ENCODE measurements at places on chromosomes 1 and 21. TPM values are rescaled to one million over a fixed set of nuclear protein-coding genes. Genes with fewer than 3 reads are reported as not detected.

DNA sequence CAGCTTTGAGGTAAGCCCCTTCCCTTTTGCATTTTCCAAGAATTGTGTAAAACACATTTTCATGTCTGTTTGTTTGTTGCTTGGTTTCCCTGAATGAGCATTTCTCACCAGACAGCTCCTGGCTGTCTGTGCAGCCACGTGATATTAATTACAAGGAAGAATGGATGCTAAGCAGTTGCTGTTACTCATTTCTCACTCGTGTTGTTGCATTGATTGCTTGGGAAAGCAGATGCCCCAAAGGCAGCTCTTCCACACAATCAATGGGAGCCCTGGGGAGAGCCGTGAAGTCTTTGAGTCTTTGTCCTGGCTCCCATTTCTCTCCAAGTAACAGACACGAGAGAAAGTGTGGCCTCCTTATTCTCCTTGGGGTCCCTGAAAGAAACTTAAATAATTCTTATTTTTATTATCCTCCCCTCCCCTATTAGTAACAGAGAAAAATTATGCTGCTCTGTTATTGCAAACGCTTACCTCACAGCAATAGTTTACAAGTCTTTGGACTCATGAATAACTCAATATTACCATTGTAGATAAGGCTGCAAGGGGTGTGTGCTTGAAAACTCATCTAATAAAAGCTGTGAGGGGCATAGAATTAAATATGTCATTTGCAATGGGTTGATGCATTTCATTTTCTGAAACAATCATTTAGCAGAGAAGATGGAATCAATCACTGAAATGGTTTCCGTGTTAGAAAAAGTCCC, 127.7 kb upstream of the CAMK1G start:
- no peak for DNase-seq

DNA sequence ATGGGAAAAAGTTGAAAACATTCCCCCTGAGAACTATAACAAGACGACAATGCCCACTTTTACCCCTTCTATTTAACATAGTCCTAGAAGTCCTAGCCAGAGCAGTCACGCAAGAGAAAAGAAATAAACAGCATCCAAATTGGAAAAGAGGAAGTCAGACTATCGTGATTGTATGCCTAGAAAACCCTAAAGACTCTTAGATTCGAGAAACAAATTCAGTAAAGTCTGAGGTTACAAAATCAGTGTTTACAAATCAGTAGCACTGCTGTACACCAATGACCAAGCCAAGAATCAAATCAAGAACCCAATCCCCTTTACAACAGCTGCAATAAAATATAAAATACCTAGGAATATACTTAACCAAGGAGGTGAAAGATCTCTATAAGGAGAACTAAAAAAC, 72.4 kb downstream of the POU2F1 start:
- DNase-seq: no peak

Gene ACTA1
- 1,694 TPM for total RNA-seq

DNA sequence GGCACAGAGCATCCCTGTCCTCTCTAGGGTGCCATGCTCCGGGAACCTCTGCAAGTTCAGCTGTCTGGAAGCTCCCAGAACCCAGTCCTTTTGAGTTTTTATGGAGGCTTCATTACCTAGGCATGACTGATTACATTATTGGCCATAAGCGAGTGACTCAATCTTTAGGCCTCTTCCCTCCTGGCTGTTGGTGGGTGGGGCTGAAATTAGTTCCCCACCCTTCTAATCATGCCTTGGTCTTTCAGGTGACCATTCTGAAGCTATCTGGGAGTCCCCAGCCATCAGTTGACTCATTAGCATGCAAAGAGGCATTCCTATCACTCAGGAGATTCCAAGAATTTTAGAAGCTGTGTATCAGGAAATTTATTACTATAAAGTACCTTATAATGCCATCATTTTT, 46.6 kb downstream of the WLS start:
- DNase-seq: no peak

Gene YTHDF2
- 37.9 TPM for total RNA-seq

GRCh38 chr21:40049031-40049930, 182.0 kb downstream of the PCP4 start:
- DNase-seq: no peak

Gene CYP4A11
- not detected for total RNA-seq

Gene OR2L8
- total RNA-seq: not detected

- no peak for DNase-seq
Measured at GRCh38 chr1:48007047-48007446, 9.9 kb upstream of the TRABD2B start.

Gene KPRP
- not detected for total RNA-seq

DNA sequence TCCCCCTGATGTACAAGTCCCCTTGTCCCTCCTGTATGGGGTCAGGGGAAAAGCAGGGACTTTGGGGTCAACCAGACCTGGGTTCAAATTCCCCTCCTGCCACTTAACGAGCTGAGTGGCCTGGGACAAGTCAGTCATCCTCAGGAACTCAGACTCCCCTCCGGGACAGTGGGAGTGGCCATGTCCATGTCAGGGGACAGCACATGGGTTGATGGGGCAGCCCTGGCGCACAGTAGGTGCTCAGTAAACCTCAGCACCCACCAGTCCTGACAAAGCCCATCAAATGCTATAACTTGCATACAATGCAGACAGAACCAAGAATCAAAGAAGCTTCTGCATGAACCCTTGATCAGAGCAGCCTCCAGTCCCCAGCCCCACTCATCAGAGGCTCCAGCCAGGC, 30.0 kb downstream of the MATN1 start:
- DNase-seq: no peak

Gene TTLL7
- 3.7 TPM for total RNA-seq

DNA sequence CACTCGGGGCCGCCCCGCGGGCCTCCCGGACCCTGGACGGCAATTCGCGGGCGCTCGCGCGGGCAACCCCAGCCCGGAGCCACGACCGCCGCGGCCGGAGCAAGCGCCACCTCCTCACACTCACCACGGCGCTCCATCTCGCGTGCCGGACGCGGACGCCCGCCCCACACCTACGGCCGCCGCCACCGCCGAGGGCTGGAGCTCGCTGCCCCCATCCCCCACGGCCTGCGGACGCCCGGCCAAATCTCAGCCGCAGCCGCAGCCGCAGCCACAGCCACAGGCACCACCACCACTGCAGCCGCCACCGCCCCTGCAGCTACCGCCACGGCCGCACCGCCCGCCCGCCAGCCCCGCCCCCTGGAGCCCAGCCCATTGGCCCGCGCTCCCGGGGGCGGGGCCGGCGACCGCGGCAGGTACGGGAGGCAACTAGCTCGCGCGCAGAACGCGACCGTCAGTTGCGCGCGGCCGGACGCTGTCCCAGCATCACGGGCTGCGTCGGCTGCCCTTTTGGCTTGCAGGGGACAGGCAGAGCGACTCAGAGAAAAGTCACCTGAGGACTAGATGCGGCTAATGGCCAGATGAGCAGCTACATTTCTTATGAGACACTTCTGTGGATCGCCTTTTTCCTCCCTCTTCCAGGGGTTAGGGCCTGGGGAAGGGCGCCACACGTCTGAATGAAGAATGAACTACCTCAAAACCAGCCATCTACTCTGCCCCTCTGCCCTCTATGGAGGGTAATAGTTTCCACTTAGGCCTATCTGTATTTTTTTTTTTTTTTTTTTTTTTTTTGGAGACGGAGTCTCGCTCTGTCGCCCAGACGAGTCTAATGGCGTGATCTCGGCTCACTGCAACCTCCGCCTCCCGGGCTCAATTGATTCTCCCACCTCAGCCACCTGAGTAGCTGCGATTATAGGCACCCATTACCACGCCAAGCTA, at the start of gene ARHGAP29:
Gene ARHGAP29 (minus strand): TSS at position 294 of the 936 bp plus-strand sequence. CDS start 5,973 bp downstream, outside the sequence.
- peak; percentile 91 for DNase-seq

Gene CNKSR1
- total RNA-seq: 1.8 TPM

- no peak for DNase-seq
Measured at GRCh38 chr1:203743091-203743571, 21.9 kb upstream of the LAX1 start.

- DNase-seq: no peak
Measured at GRCh38 chr1:93779540-93780165, 98.0 kb upstream of the BCAR3 start.
